ENCODE measurements at places on chromosomes 16 and 17.
A peak's percentile ranks its signal among the peaks of the same experiment; 100 is the strongest.

- no peak for DNase-seq
Observed at GRCh38 chr16:79595931-79596450, 4.5 kb downstream of the MAF start.

DNA sequence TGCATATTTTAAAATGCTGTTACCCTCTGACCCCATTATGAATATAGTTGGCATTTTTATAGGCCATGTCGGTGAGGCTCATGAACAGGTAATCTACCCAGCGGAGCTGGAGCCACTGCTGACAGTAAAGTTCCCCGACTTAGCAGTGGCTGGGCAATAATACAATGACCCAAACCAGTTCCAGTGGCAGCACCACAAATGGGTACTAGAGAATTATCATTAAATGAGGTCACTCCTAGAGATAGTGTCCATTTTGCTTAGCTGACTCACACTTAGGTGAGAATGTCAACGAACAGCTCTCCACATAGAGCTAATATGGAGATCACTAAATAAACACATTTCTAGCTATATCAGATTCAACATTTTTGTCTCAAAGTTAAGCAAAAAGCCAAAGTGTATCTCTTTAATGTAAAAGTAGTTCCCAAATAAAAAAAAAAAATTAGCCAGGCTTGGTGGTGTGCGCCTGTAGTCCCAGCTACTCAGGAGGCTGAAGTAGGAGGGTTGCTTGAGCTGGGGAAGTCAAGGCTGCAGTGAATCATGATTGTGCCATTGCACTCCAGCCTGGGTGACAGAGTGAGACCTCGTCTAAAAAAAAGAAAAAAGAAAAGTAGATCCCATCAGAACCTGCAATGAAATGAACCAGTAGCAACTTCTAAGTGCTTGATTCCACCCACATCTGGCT lies 7.4 kb downstream of the MYO1D start:
- no peak for DNase-seq

- DNase-seq = peak; percentile 57
Observed at GRCh38 chr17:66272811-66273585, 29.4 kb upstream of the PRKCA start.

DNA sequence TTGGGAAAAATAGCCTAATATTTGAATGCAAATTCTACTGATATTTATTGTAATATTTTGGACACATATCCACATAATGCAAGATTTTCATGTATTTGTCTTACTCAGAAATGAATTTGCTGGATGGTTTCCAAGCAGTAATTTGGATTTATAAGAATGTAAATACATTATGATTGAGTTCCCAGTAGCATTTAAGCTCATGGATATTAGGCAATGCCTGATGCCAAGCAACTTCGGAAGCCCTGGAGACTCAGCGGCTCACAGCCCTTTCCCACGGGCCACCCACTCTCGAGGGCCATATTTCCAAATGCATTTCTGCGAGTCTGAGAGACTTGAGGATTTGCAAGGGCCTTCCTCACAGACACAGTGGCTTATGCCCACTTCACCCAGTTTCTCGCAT lies 62.1 kb upstream of the MYOCD start:
- no peak for DNase-seq

All from hindlimb muscle (tissue), 1 donor.